Foreskin keratinocyte (primary cell): ENCODE measurements at places on chromosomes 12 and 14. TPM values are rescaled to one million over a fixed set of nuclear protein-coding genes. Genes with fewer than 3 reads are reported as not detected.

CISTR gene
- not detected in 2 replicates for total RNA-seq

PAX9 gene
- 0.03 and 0.18 TPM in 2 replicates for total RNA-seq

SERPINA12 gene
- total RNA-seq, result not detected in 2 replicates

RHNO1 gene
- total RNA-seq, result 33.1 and 33.4 TPM in 2 replicates

MGP gene
- total RNA-seq, result 0.44 TPM in 1 of 2 replicates, not detected in the other

NACA gene
- total RNA-seq, result 1,105 and 1,204 TPM in 2 replicates

SLC39A5 gene
- total RNA-seq, result 0.20 and 0.21 TPM in 2 replicates

SIX4 gene
- 10.8 and 12.0 TPM in 2 replicates for total RNA-seq
